ENCODE measurements at places on chromosomes 4 and X.
A peak's percentile ranks its signal among the peaks of the same experiment; 100 is the strongest.

- no peak for DNase-seq
These were observed 34.7 kb downstream of the P2RY8 start for GRCh38 chrX:1502241-1502640.

GRCh38 chr4:75179510-75179909 lies 246.6 kb downstream of the PARM1 start:
- DNase-seq = no peak

DNA sequence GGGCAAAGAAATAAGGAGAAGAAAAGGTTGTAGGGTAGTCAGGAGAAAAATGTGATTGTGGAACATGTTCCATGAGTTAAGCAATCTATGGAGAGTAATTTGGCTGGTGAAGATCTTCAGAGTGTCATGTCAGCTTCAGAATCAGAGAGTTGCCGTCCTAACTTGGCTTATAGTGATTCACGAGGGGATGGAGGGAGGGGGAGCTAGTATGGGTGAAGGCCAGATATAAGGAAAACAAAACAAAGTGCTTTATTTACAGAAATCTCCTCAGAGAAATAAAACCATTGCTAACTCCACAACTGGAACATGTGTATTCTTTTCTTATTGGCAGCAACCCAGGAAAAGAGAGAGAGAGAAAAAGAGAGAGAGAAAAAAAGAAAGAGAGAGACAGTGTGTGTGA lies 256.5 kb upstream of the NRK start:
- no peak for DNase-seq

- no peak for DNase-seq
These were observed 8.0 kb downstream of the ATP2B3 start for GRCh38 chrX:153525451-153525850.

GRCh38 chr4:113738251-113738650 lies 23.3 kb downstream of the CAMK2D start:
- DNase-seq = no peak

DNA sequence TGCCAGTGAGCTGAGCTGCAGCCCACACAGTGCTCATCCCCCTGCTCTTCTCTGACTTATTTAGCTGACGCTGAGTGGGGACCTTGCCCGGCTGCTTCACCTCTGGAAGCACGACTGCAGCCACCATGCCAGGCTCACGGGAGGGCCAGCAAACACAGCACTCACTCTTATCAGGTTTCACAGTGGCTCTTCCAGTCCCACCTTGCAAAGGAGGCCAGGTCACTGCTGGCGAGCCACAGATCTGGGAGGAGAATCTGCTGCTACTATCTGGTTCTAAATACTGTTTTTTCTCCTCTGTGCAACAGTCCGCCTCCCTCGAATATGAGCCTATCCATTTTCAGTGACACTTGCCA lies 6.7 kb upstream of the SPON2 start:
- DNase-seq = no peak

GRCh38 chr4:56238251-56238650 lies 149.0 kb downstream of the AASDH start:
- no peak for DNase-seq

DNA sequence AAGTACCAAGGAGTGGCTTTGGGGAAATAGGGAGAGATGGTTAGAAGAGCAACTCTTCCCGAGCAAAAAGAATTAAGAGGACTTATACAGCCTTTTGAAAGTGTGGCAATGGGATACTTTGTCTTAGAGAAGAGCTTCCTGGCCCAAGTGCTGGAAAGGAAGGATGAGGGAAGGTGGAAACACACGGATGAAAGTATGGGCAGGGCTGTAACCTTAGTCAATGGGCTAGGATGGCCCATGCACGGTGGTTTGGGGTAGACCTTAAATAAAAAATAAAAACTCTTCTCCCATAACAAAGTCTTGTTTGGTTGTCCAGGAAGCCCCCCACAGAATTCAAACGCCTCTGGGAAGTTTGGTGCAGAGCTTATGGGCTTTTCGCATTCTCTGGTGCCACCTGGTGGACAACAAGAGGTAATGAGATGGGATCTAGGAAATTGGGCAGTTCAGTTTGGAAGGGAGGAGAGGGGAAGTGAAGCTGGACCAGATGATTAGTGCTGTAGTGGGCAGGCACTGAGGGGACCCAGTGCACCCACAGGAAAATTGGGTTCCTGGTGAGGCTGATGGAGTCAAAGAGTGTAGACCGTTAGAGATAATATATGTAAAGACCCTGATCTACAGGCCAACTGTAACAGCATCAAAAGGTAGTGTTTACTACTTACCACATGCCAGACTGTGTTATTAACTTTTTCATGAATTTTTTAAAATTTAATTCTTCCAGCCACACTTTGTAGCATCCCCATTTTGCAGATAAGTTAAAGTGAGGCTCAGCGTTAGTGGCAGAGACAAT lies 13.8 kb upstream of the ENOX2 start:
- no peak for DNase-seq

DNA sequence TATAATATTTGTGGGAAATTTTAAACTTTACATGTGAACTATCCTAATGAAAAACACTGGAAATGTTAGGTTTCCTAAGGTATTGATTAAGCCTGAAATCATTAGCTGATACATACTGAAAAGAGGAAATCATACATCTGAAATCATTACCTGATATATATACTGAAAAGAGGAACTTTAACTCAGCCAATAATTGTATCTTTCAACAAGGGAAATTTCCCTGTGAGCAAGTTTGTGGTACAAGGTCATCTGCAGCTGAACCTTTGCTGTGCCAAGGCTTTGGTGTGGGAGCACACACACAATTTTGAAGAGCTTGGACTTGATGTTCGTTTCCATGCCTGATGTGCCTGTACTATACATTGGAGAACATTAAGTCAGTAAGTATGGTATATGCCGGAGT lies 131.9 kb upstream of the USP9X start:
- no peak for DNase-seq

DNA sequence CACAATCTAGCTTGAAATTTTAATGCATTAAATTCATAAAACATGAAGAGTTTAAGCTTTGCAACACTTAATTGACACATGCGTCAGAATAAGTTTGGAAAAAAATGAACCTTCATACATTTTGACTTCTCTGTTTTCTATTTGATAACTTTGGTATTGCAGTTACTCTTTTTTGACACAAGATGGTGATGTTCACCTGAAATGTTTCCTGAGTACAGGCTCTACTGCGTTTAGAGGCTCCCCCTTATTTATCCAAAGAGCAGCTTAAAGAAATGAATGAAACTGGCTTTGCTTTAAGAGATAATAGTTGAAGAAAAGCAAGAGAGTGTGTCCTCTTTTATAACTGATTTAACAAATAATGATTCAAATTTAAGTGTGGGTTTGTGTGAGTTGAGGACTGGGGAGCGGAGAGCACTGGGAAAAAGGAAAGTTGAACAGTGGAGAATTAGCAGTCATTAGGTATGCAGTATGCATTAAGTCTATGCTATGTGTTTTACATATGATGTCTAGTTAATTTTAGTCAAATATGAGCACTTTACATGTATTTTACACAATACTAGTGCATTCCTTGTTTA lies 180.6 kb upstream of the NUDT6 start:
- no peak for DNase-seq

DNA sequence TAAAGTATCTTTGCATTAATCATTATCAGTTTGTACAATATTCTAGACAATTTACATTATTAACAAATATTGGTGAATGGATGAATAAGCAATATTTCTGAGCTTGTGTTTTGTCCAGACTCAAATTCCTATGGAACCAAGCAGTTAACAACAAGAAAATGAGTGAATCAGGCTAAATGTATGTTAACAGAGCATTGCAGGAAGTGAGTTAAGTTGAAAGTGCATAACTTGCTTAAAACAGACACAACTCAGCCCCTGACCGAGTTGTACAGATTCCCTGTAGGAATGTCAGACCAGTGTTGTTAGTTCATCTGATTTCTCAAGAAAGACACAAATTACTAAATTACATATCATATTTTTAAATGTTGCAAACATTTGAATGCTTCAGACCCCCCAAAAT lies 23.7 kb upstream of the CSN1S1 start:
- no peak for DNase-seq

GRCh38 chrX:145292218-145292617 lies 44.9 kb downstream of the SPANXN1 start:
- DNase-seq = peak; percentile 0

DNA sequence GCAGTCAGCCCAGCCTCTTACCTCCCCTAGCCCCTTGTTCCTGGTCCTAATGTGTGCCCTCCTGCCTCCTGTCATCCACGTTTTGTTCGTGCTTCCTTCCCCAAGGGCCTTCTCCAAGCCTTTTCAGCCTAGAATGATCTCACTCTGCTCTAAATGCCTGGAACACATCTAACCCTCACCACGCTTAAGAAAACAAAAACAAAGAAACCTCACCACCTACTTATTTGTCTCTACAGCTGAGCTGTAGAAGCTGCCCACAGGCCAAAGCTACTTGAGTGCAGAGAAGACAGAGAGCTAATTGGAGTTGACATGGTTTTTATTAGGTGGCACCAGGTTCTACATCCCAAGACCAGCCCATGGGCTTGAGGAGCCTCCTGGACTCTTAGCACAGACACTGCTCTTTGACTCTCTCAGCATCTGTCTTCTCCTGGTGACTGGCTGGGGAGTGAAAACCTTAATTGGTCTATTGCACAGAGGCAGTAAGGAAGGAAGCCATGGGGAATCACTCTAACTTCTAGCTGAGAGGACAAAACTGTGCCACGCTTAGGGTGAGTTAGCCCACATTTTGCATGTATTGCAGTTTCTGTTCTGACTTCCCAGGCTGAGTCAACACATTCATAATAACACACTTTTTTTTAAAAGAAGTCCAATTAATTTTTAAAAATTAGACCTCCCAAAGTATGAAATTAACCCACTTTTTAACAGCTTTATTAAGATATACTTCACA lies 52.3 kb upstream of the PDK3 start:
- DNase-seq = no peak

DNA sequence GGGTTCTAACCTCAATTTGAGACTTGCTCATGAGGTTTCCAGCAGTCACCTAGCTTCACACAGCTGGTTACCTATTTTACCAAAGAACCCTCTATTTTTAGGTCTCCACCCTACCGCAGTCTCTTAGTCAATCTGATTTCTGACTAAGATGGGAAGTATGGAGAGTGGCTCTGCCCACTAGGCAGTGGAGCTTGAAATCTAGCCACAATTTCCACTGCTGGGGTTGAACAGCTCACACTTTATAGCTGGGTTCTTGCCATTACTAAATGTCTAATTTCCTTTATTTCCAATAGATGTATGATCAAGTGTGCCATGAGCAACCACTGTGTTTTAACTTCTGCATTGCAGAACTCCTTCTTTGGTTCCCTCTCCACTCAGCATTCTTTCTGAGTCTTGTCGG lies 43.1 kb downstream of the GASK1B start:
- DNase-seq = peak; percentile 48

DNA sequence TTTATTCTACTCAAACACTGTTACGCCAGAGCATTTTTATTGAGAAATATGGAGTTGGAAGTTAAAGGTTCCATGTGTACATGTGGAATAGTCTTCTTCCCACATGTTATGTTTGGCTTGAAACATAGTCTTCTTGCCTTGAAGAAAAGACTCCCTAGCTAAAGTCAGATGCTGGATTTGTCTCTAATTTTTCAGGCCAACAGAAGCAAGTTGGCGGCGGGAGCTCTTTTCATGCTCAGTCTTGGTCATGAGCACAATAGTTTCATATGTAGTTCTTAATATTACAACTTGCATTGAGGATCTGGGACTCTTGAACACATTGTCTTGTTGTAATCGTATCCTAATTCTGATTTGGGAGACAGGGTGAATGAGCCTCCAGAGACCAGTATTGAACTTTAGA lies 19.4 kb downstream of the SEPTIN11 start:
- DNase-seq = no peak

GRCh38 chr4:86921608-86922252 lies 13.1 kb upstream of the AFF1 start:
- DNase-seq = peak; percentile 82

GRCh38 chr4:144820728-144821085 lies 174.8 kb downstream of the HHIP start:
- DNase-seq = no peak

GRCh38 chrX:7110821-7111276 lies 36.7 kb upstream of the STS start:
- DNase-seq = no peak

- DNase-seq = peak; percentile 35
These were observed 49.4 kb downstream of the RPS6KA3 start for GRCh38 chrX:20217271-20217670.

GRCh38 chr4:73843369-73843768 lies 6.9 kb downstream of the CXCL6 start:
- DNase-seq = no peak

DNA sequence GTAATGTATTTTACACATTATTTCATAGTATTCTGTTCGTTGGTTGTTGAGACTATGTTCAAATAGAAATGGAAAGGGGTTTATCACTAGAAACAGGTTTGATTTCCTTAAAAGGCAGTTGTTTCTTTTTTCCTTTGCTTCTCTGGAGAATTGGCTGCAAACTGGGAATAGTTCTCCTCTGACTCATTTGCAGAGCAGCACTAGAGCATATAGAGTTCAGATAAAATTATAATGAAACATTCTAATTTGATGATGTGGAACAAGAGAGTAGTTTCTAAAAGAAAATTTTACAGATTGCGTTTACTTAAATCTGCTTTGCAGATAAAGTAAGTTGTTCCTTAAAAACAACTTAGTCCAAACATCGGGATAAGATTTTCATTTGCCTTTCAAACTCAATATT lies 29.7 kb downstream of the SYNPO2 start:
- peak; percentile 83 for DNase-seq

- DNase-seq = no peak
These were observed 760 bp downstream of the TMEM165 start for GRCh38 chr4:55396308-55397125.

- DNase-seq = no peak
These were observed 5.1 kb upstream of the RBM41 start for GRCh38 chrX:107123750-107124149.

GRCh38 chr4:169225812-169226211 lies 44.9 kb downstream of the SH3RF1 start:
- no peak for DNase-seq

DNA sequence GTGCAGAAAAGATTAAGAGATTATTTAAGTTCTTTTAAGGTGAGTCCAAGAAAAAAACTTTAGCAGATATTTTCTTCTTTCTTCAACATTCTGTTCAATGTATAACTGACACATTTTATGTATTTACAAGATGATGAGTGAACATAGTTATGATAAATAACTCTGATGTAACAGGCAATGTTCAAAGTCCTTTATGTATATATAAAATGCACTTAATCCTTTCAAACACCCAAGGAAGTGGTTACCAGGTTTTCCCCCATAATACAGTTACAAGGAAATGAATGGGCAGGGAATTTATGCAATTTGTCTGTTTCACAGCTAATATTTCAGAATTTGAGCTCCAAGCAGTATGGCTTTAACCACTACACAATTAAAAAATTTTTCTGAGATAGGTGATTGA lies 8.2 kb downstream of the CXCL3 start:
- DNase-seq = no peak

DNA sequence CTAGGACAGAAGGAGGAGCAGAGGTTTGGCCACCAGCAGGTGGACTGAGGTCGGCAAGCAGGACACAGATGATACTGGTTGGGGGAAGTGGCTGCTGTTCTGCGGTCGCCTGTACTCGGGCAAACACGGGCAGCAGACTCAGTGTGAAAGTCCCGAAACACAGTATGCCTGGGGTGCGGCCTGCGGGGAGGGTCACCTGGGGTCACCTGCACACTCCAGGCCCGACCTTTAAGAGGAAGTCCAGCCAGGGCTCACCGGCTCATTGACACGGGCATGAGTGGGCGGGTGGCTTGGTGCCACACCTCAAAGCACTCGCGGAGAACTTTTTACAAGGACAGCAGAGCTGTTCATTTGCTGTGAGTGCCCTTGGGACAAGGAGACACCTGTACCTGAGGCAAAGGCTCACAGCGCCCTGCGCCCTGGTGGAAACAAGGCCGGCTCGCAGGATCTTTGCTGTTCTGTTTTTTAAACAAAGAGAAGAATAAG lies 71.5 kb upstream of the MXD4 start:
- DNase-seq = no peak

All from foreskin keratinocyte (primary cell).